ENCODE measurements at places on chromosomes 6 and 20.
A peak's percentile ranks its signal among the peaks of the same experiment; 100 is the strongest.

DNA sequence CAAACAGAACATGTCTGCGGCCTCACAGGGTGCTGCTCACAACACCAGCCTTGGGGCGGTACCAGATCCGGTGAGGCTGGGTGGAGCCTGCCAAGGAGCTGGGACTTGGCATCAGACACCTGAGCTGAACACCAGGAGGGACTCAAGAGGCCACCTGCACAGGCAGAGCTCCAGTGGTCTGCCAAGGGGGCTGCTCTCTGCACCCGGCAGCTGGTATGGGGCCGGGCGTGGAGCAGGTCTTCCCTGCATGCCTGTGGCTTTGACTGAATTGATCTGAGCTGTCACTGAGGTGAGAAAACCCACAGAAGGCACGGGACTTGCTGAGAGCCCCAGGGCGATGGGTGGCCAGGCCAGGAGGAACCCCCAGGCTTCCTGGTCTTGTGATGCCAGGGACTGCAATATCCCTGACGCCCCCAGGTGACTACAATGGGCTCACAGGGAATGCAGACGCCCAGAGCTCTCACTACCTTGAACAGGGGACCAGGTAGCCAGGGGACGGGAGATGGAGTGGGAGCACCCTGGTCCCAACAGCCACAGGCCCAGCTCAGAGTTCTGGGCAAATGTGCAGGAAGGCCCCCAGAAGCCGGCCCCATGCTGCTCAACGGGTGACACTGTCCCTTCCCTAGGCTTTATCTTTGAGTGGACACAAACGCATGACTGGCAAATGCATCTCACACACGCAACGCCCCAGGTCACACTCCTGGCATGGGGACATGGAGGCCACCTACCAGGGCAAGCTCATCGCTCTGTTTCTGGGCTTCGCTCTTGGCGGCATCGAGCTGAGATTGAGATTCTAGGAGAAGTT, 48.2 kb downstream of the DSTN start:
- no peak for DNase-seq

DNA sequence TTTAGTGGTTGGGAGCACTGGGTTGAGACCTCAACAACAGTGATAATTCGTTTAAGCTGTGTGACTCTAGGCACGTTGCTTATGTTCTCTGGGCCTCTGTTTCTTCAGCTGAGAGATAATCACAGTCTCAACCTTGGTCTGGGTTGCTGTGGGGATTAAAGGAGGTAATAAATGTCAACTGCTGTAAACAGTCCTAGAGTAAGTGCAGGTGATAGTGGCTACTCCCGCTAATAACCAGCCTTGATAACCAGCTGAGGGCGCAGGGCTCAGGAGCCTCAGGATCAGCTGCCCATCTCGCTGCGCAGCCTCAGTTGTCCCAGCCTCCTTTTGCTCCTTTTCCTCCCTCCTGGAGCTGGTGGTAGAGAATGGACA, 58.0 kb downstream of the JARID2 start:
- no peak for DNase-seq

DNA sequence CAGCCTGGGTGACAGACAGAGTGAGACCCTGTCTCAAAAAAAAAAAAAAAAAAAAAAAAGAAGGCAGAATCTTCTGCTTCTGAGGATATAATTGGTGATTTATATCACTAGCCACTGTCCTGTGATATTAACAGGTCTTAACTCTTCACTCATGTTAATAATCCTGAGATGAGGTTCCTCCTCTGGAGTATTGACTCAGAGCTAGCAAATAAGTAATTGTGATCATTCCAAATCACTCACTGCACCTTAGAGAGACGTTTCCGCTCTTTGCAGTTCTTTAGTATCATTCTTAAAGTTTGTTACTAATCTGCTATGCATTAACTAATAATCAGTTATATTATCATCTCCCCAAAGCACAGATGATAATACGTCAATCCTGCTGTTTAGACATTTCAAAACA, 41.6 kb upstream of the NOX3 start:
- DNase-seq, result no peak

- DNase-seq, result no peak
Measured at GRCh38 chr6:169109411-169110220, 144.0 kb downstream of the THBS2 start.

DNA sequence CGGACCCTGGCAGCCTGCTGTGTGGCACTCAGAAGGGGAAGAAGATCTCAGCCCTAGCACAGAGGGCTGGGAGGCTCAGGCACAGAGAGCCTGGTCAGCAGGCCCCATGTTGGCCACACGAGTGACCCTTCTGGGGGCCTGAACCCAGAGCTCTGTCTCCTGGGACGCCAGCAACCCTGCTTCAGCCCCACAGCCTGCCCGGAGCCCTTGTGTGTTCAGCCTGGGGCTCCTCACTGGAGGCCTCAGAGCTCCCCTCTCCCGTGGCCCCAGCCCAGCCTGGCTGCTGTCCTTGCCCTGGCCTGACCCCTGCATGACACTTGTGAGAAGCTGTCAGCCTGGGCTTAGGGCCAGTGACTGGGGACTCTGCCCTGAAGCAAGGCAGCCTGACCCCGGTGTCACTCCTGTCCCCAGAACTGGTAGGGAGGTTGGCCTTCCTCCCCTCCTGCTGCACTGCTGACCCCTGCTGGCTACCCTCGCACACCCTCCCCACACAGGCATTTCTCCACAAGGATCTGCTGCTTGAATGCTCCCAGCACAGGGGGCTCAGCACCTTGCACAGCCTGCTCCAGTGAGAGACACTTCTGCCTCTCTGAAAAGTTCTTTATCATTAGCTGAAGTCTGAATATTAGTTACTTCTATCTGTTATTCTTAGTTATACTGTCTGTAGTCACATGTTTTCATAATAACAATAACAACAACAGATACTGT, 15.4 kb upstream of the IP6K3 start:
- peak; percentile 55 for DNase-seq

Data from NCI-H187 treated with DMSO at 0.1 percent for 48 hours (cell line).